Cortex of kidney (tissue), 1 donor: ENCODE measurements at places on chromosomes 12 and 14.

GRCh38 chr14:64879635-64880220 is at the start of gene SPTB:
SPTB (minus strand) TSS chr14:64879907; CDS start chr14:64823094, 56,813 bp downstream.
- no peak for DNase-seq

DNA sequence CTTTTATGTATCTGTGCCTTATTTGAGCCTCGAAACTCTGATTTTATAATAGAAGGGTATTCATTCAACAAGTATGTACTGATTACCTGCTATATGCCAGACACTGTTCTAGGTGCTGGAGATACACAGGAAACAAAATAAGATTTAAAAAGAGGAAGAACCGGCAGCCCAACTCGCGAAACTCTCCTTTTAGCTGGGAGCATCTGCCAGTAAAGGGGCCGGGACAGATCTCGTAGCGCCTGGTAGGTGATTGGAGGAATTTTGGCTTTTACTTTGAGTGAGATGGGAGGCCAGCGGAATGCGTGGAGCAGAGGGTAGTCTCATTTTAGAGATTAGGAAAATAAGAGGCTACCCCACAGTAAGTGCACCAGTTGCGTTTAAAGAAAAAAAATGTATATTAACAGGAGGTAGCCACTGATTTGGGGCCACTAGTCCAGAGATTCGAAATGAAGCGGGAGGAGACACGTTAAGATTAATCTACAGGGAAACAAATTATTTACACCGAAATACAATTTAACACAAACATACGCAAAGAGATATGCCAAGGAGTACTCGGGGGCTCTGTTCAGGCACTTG is 520 bp upstream of the MON2 start:
- DNase-seq: no peak

GRCh38 chr12:88300931-88301330 is 158.8 kb downstream of the TMTC3 start:
- no peak for DNase-seq

- DNase-seq: no peak
Measured at GRCh38 chr14:67857778-67858350, 38.3 kb downstream of the RAD51B start.

DNA sequence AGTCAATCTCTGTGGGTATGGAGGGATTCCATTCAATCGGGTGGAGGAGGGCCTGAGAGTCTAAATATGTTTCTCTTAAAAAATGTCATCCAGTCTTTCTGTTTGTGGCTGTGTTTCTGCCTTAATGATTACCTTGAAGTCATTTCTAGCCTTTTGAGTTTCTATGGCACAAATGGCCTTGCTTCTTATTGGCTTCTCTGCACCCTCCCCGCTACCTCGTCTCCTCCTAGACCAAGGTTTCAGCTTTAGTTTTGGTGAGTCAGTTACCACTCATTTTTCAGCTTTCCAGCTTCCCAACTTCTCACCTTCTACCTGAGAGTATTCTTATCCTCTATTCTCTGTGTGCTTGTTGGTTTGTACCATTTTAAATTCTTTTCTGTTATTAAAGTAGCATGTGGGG is 159.2 kb downstream of the SYNE2 start:
- no peak for DNase-seq
